ENCODE measurements at places on chromosomes 5 and 9.

DNA sequence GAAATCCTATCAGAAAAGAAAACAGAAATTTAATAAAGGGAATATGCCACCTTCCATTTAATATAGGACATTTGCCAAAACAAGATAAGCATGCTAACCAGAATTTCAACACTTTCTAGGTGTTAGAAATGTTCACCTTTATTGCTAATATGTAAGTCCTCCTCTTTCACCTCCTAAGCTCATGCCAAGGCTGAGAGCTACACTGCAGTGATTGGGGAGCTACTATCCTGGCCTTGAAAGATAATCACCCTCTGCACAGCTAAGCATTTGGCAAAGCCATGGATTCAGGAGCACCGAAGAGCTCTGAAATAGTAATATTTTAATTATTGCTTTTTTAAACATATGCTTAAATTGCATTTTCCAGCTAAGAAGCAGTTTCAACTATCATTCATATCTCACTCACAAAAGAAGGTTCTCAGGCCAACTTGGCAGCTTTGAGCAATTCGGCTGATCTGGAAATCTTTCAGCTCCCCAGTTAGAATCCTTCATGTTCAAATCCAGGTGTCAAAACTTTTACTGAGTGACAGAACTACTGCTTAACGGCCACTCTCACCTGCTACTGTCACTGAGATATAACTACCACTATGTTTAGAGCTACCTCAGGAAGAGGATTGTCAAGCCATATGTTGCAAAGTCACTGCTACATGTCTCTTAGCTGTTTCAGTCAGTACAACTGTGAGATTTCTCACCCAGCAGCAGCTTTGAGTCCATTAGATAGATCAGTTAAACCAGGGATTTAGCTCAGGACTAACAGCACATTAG lies 302.0 kb downstream of the NFIB start:
- no peak for DNase-seq

- DNase-seq, result no peak
Measured at GRCh38 chr5:3789519-3790193, 194.0 kb downstream of the IRX1 start.

GRCh38 chr5:146048994-146049703 lies 56.2 kb downstream of the PLAC8L1 start:
- DNase-seq, result no peak

DNA sequence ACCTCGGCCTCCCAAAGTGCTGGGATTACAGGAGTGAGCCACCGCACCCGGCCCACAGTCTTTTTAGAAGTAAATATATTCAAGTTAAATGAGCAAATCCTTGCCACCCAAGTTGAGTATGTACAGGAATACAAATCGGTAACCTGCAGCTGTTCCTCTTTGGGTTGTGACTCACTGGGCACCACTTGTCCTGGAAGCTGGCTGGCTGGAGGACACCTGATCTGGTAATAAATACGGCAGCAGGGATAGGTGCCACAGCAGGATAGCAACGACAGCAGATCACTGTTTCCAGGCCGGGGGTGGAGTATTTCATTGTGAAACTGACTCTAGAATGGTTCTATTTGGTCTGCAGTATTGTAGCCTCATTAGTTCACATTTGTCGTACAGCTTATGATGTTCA lies 35.7 kb upstream of the SLC36A2 start:
- no peak for DNase-seq

DNA sequence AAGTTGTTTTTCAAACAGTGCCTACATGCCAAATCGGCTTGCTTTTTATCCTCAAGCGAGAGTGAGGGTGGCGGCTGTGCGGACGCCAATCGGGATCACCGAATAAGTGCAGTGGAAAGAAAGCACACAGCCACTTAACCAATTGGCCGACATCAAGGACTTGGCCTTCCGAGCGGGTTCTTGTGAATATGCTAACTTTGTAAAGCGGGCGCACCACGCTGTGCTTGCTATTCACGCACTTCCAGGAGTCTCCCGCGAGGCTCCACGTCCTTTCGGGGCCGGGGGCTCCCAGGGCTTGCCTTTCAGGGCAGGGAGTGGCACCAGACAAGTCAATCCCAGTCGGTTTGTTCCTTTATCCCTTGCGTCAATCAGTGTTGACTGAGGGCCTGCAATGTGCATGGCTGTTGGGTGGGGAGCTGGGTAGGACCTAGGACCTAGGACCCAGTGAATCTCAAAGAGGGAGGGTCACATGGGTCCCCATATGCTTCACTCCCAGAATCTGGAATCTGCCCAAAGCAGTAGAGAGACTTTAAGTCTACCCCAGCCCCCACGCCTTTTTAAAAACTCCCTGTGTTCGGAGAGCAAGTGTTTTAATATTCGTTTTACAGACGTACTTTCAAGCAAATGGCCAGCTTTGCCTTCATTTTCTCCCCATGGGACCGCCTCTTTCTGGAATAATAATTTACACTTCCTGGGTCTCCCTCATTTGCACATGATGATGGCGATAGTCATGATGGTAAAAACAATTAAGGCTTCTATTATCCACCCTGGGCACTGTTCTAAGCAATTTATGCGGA lies 2.0 kb upstream of the GCNT4 start:
- no peak for DNase-seq

- DNase-seq, result no peak
Measured at GRCh38 chr5:34685485-34686165, 29.5 kb downstream of the RAI14 start.

DNA sequence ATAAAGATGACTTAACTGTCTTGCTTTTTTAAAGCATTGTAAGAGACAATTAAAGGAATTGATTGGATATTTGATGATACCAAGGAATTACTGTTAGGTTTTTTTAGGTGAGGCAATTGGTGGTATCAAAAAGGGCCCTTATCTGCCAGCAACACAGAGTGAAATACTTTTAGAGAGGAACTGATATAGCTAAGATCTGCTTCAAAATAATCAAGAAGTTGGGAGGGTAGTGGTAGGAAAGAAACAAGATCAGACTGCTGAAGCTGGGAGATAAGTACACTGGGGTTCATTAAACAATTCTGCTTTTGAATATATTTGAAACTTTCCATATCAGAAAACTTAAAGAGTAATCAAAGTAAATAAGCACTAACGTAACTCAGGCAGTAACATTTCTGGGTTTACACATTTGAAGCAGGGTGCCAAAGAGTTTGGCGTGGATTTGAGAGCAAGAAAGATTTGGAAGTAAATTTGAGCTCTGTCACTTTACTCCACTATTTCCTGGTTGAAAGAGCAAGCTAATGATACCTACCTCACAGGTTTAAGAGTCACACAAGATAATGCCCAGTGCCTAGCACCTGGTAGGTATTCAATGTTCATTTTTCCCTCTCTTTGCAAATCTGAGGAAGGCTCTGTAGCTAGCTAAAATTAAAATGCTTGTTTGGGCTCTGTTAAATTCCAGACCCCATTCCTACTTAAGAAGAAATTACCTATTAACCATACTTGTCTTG lies 6.9 kb downstream of the ERMP1 start:
- DNase-seq, result no peak

- no peak for DNase-seq
Measured at GRCh38 chr9:137050570-137050969, 3.3 kb downstream of the ENTPD2 start.

DNA sequence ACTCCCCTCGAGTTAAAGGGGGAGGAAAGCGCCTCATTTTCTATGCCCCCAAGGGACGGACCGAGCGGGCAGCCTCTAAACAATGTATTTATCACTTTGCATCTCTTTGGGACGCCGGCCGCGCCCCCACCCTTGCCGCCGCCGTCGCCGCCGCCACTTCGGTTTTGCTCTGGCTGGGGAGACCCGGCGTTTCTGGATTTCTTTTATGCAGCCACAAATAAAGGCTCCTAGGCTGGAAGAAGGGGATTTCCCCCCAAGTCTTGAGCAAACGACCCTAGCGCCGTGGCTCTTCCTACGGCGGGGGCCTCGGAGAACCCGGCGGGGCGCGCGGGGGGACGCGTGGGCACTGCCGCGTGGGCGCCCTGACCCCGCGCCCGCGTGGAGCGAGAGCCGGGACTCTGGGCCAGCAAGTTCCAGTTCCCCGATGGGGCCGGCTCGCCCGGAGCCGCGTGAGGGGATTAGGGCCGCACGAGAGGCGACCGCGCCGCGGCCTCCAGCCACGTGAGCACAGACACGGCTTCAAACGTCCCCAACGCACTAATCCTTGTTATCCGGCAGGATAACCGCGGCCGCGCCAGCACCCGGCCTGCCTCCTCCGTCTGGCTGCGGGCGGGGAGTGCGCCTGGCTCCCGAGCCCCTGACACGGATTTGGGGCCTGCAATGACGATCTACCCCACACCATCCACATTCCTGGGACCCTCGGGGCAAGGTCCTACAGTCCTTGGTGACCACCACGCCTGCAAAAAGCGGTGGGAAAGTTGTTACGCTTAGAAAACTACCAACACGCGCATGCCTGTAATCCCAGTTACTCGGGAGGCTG lies 7.9 kb upstream of the NEUROG1 start:
- DNase-seq, result no peak

GRCh38 chr5:176157656-176158055 lies 80.6 kb upstream of the SIMC1 start:
- no peak for DNase-seq

DNA sequence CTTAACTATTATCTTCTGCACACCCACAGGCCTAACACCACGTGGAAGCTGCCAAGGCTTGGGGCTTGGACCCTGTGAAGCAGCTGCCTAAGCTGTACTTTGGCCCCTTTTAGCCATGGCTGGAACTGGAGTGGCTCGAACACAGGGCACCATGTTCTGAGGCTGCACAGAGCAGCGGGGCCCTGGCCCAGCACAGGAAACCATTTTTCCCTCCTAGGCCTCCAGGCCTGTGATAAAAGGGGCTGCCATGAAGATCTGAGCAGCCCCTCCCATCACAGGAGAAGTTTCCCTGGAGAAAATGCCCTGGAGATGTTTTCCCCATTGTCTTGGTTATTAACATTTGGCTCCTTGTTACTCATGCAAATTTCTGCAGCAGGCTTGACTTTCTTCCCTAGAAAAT lies 126.3 kb downstream of the MELK start:
- no peak for DNase-seq

DNA sequence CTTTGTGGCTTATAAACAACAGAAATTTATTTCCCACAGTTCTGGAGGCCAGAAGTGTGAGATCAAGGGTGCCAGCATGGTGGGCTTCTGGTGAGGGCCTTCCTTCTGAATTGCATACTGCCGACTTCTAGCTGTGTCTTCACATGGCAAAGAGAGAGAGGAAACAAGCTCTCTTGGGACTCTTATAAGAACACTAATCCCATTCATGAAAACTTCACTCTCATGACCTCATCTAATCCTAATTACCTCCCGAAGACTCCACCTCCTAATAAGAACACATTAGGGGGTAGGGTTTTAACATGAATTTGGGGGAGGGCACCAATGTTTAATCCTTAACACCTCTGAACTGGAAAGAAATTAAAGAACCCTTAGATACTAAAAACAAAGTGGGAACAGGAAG lies 75.9 kb upstream of the MINAR2 start:
- no peak for DNase-seq

GRCh38 chr5:11289208-11289607 lies 528.2 kb upstream of the DAP start:
- no peak for DNase-seq

- DNase-seq, result no peak
Measured at GRCh38 chr5:59221769-59222168, 638.9 kb downstream of the RAB3C start.

DNA sequence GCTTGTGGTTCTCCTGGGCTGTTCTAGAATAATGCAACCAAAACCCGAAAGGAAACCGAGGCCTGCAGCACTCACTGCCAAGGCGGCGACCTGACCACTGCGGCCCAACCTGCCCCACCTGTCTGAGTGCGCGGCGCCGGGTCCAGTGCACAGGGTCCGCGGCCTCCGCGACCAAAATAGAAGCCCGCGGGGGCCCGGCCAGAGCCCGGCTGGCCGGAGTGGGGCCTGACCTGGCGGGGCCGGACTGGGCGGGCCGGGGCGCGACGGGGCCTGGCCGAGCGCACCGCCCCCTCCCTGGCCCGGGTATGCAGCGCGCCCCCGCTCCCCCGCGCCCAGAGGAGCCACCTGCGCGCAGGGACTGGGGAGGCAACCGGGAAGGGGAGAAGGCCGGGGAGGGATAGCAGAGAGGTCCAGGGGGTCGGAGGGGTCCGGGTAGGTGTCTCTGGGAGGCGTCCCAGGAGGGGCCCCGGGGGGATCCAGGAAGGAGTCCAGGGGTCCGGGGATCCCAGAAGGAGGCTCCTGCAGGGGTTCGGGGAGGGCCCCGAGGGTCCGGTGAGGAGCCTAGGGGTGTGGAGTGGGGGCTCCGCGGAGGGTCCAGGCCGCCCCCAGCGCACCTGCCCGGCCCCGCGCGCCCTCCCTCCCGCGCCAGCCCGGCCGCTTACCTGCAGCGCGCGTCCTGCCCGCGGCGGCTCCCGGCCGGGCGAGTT lies 503 bp downstream of the SEMA4D start:
- DNase-seq, result no peak

DNA sequence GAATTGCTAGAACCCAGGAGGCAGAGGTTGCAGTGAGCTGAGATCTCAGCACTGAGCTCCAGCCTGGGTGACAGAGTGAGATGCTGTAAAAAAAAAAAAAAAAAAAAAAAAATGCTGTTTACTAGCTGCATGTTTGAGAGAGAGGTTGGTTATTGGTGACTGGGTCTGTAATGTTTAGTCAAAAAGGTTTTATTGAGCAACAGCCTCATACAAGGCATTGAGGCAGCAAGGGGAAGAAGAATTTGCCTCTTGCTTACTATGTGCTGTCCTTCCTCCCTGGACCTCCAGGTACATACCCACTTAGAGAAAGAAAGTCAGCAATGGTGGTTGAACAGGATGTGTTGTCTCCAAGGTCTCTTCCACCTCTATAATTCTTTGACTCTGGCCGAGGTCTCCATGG lies 140.7 kb upstream of the SPRY4 start:
- no peak for DNase-seq

DNA sequence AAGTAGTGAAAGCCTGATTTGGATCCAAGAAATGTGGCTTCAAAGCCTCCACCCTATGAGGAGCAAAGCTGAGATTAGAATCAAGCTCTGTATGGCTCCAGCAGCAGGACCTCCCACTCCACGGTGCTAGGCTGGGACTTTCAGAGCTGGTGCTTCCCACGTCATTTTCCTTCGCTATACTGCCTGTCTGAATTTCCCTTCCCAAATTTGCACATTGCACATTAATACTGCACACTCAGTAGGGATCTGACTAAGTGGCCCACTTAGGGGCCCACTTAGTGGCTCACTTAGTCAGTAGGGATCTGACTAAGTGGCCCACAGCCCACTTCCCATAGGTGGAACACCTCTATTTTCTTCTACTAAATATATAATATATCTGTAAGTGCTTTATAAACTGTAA lies 14.1 kb upstream of the SPDL1 start:
- DNase-seq, result no peak

GRCh38 chr9:21559402-21560280 lies 77.5 kb upstream of the IFNE start:
- DNase-seq, result peak; percentile 47
